ENCODE measurements at places on chromosomes 12 and 14.
A peak's percentile ranks its signal among the peaks of the same experiment; 100 is the strongest.

DNA sequence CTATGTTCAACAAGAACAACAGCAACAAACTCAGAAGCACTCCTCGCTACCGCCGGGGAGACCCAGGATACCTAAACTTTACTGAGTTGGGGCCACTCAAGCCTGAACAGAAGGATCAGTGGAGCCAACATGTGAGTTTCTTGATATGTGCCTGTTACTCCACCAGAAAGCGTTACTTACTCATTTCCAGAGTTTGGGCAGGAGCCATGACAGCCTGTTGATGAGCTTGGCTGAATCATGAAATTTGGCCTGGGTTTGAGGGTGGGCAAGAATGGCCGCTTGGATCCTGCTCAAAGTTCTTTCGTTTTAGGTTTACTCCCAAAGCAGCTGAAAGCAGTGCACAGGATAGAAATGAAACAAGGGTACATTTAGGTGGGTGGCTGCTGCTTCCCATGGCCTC lies 12.0 kb upstream of the GALNT6 start:
- DNase-seq: no peak

GRCh38 chr12:63915105-63915800 lies 70.8 kb downstream of the SRGAP1 start:
- DNase-seq: no peak

DNA sequence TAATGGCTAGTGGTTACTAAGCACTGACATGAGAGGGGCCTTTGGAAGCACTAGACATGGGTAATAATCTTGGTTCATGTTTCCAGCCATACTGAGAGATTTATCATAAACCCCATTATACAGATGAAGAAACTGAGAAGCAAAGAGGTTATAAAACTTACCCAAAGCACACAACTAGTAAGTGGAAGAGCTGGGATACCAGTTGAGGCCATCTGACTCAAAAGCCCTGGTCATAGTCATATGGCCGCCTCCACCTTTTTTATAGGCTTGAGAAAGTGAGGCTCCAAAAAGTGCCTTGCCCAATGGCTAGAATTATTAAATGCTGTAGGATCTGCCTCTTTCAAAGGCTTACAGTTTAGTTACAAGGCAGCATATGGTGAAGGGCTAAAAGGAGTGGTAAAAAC lies 944 bp downstream of the TXNRD1 start:
- DNase-seq: no peak

GRCh38 chr12:55642669-55643068 lies 6.0 kb downstream of the OR10P1 start:
- no peak for DNase-seq

DNA sequence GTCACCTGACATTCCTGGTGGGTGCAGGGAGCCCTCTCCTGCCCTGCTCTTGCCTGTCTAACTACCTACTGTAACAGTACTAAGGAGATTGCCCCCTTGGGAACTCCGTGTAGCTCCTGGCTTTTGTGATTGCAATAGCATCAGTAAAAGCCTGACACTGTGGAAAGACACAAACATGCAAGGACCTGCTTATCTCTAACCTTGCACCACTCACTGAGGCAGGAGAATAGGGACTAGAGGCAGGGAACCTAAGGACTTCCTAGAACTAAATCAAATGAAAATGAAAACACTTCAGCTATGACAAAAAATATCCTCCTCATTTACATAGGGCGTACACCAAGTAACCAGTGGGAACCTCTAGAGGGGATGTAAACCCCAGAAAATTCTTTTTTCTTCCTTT lies 28.5 kb downstream of the TUBA1A start:
- DNase-seq: no peak

DNA sequence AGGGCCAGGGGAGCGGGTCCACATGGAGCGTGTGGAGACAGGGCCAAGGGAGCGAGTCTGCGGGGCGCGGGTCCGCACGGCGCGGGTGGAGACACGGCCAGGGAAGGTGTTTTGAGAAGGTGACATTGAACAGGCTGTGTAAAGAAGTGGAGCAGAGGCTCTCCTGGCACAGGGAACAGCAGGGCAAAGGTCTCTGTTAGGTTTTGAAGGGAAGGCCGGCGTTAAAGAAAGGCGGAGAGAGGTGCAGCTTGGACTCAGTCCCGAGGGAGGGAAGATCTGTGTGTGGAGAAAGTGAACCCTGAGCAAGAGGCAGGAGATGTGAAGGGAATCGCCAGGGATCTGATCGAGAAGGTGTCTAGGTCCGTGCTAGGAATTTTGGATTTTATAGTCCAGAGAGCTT lies 1.8 kb downstream of the PXMP2 start:
- DNase-seq: no peak

- no peak for DNase-seq
These were observed 38.9 kb upstream of the DICER1 start for GRCh38 chr14:95196268-95196667.

DNA sequence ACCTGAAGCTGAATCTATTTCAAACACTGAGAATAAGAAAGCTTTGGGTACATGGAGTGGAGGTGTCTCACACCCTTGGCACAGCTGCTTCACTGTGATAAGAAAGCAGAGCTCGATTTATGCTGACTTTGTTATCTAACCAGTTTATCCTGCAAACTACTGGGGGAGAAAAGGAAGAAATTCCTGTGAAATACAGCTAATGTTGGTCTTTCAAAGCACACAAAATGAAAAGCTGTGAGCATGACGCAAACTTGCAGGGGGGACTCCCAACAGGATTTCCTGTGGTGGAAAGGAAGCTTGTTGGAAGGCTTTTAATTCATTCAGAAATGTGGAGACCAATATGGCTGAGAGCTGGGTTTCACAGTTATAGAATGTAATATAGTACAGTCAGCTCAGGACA lies 53.4 kb downstream of the SRGAP1 start:
- no peak for DNase-seq

GRCh38 chr12:49330631-49331379 lies 6.2 kb downstream of the C1QL4 start:
- DNase-seq: no peak

GRCh38 chr12:25695574-25695973 lies 142.5 kb upstream of the LMNTD1 start:
- DNase-seq: no peak

DNA sequence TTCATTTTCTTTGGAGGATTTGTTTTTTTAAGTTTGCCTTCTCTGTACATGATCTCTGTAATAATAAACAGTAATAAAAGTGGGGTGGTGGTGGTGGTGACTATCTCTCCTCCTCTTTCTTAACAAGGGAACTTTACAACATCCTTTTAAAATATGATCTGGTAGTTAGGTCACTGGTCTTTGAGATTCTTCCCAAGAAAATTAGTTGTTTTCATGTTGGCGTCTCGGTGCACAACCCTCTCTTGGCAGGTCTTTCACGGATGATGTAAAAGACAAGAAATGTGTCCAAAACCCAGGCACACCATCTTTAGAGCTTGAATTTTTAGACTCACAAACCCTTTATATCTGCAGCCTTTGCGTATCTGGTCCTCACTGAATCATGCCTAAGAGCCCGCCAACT lies 488.5 kb upstream of the TBX3 start:
- DNase-seq: no peak

DNA sequence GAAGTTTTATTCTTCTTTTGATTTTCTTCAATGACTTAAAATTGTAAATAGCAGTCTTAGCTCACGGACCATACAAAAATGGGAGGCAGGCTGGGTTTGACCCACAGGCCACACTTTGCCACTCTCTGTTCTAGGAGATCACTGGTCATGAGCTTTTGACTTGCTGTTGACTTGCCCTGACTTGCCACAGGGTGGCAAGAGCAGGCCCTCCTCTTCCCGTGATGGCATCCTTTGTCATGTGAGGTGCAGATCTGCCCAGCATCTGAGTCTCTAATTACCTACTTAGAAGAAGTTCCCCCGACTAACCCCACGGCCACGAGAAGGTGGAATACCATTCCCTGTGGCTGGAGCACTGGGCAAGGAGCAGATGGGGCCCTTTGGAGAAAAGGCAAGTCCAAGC lies 81.0 kb upstream of the SCAF11 start:
- DNase-seq: no peak

DNA sequence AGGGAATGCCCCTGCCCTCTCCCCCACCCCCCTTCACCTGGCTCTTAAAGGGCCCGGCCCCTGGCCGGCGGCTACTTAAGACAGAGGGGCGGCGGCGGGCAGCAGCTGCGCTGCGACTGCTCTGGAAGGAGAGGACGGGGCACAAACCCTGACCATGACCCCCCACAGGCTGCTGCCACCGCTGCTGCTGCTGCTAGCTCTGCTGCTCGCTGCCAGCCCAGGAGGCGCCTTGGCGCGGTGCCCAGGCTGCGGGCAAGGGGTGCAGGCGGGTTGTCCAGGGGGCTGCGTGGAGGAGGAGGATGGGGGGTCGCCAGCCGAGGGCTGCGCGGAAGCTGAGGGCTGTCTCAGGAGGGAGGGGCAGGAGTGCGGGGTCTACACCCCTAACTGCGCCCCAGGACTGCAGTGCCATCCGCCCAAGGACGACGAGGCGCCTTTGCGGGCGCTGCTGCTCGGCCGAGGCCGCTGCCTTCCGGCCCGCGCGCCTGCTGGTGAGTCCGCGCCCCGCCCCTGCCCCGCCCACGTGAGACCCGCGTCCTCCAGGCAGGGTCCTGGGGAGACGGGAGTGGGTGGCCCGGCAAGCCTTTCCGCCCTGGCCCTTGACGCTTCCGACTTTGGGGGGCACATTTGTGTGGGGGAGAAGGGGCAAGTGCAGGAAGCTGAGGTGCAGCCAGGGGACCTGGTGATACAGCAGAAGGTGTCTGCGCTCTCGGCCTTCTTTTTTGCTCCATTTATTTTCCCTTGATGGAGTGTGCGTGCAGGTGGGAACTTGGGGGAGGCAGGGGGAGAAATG lies at the start of gene IGFBP6:
IGFBP6 (plus strand) TSS at position 104 of the 790 bp plus-strand sequence; CDS start at position 155, 51 bp downstream.
- peak; percentile 67 for DNase-seq

- DNase-seq: no peak
These were observed 44.8 kb downstream of the PZP start for GRCh38 chr12:9163392-9163791.

GRCh38 chr14:100775831-100776591 lies 49.3 kb downstream of the DLK1 start:
- DNase-seq: no peak

DNA sequence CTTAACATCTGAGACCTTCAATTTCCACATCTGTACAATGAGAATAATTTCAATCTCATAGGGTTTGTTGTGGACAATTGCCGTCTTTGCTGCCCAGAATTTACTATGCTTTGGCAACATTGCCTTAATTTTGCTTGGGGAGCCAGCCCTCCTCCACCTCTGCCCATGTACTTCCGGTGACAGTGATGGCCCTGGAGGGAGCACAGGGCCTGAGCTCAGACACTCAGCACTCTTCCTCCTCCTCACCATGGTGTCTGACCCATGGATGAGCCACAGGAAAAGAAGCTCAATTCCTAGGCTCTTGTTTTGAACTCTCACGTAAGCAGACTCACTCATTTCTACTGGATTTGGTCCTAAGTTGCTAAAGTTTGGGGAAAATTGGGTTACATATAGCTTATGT lies 58.2 kb downstream of the TBC1D30 start:
- DNase-seq: no peak

GRCh38 chr12:77204083-77204482 lies 138.7 kb upstream of the E2F7 start:
- DNase-seq: no peak

DNA sequence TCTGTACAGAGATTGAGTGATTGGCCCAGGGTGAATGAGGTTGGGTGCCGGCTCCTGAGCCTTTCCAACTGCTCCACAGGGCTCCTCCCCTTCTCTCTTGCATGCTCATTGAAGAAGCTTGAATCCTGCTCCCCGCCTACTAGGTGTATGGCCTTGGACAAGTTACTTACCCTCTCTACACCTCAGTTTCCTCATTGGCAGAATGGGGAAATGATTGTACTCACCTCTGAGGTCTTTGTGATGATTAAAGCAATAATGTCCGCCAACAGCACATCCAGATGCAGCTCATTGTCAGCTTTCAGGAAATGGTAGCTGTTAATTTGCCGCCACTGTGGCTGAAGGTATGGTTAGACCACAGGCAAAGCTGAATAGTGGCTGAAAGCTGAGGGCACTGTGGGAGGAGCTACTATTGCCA lies 174.1 kb downstream of the CRADD start:
- no peak for DNase-seq

DNA sequence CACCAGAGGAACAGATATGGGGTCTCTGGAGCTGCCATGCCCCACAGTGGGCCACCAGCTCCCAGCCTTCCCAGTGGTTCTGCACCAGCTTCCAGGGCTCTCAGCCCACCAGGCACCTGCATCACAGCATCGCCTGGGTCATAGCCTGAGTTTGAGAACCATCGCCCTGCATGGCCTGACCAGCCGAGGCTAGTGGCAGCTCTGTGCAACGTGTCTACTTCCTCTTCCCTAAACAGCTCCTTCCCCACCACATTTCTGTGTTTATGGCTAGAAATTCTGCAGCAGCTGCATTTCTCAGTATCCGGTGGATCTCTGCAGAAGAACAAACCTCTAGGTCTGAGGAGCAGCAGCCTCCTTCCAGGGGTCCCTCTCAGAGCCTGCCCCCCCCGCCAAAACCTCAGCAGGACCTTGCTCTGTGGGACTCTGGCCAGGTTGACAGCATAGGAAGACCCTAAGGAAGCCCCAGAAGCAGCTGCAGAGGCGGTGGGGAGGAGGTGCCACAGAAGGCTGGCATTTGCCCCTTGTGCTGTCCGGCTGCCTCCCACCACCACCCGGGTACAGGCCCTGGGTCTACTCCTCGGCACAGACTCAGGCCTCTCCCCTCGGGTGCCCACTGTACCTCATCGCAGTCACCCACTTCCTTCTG lies 47.7 kb downstream of the PSMA6 start:
- no peak for DNase-seq

DNA sequence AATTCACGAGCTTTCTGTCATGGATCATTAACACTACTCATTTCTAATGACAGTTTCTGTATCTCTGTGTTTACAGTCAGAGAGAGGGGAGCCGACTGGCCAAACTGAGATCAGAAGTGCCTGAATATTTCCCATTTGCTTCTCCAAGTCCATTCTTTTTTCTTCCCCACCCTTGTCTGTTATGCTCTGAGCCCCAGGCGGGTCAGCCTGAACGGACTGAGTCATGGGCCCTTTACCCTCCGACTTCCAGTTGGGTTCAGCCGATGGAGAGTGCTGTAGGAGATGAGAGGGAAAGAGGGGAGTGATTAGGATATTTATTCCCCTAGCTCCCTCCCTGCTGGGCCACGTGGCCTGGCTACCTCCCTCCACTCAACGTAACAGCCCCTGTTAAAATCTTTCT lies 104.7 kb downstream of the PAH start:
- DNase-seq: no peak

GRCh38 chr14:20662968-20663732 lies 21.2 kb upstream of the RNASE4 start:
- DNase-seq: peak; percentile 59

GRCh38 chr14:99755629-99756603 lies 37.3 kb upstream of the EML1 start:
- DNase-seq: peak; percentile 92

DNA sequence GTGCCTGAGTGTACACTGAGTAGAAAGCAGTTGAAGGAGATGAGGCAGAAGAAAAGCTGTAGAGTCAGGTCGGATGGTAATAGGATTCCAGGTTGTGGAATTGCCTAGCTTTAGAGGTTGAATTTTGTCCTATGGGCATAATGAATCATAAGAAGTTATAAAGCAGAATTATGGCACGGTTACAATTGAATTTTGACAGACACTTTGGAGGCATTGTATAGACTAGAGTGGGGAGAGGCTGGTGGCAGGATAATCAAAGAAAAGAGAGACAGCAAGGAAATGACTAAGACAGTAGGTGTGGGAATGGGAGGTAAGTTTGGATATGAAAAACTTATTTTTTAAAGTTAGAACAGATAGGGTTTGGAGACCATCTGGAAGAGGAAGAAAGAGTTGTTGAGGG lies 102.6 kb downstream of the NTN4 start:
- no peak for DNase-seq
